ENCODE measurements at places on chromosomes 16 and 17.

GRCh38 chr16:2881783-2882649 is 999 bp upstream of the FLYWCH2 start:
- no peak for DNase-seq

- DNase-seq: no peak
Measured at GRCh38 chr16:49341706-49342105, 31.9 kb upstream of the C16orf78 start.

DNA sequence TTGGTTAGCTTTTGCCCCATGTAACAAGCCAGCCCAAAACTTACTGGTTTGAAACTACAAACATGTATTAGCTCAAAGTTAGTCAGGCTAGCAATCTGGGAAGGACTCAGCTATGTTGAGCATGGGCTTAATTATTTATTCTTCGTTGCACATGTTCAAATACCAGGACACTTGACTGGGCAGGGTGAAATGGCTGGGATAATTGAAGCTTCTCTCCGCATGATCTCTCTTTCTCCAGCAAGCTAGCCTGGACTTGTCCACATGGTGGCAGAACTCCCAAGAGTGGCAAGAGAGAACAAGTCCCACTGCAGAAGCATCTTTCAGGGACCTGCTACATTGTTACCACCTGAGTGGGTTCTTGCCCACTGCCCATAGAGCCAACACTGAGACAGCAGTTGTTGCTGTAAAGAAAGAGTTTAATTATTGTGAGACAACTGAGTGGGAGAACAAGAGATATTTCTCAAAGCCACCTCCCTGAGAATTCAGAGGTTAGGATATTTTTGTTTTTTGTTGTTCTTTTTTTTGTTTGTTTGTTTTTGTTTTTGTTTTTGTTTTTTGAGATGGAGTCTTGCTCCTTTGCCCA is 16.8 kb upstream of the ATF7IP2 start:
- DNase-seq: no peak

GRCh38 chr17:56936697-56937322 is 23.0 kb upstream of the TRIM25 start:
- DNase-seq: no peak

GRCh38 chr17:14442798-14443528 is 142.1 kb downstream of the HS3ST3B1 start:
- DNase-seq: no peak

DNA sequence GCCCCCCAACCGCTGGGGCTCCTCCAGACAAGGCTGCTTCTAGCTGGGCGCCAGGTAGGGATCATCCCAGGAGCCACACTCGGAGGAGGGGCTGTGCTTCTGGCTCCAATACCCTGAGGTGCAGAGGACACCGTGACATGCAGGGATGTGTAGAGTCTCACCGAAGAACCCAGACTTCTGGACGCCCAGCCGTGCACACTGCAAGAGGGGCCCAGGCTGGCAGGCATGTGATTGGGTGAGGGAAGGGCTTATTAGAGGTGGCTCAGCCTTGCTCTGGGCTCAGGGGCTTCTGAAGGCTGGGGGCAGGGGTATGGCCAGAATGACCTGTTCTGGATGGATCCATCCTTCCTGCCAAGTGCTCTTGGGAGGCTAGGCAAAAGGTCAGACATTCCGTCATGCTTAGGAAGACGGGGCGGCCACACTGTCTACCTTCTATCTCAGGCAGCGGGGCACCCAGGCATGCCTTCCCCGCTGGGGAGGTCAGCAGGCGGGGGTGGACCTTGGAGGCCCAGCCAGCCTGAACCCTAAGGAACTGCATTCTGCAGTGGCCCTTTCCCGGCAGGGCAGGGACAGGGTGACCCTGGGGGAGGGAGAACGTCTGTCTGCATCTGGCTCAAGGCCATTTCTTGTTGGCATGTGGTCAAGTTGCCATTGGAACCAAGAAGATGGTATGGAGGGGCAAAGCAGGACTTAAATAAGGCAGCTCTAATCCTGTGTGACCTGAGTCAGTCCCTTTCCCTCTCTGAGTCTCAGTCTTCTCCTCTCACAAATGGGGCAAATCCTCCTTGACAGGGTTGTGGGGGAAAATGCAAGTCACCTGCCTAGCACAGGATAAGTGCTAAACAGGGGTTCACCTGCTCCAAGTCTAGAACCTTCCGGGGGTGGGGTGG is 5.8 kb upstream of the ADGRG1 start:
- no peak for DNase-seq

Measured in midbrain (tissue), 1 donor.